ENCODE measurements at places on chromosomes 7 and 10. TPM values are rescaled to one million over a fixed set of nuclear protein-coding genes. Genes with fewer than 3 reads are reported as not detected.

DNA sequence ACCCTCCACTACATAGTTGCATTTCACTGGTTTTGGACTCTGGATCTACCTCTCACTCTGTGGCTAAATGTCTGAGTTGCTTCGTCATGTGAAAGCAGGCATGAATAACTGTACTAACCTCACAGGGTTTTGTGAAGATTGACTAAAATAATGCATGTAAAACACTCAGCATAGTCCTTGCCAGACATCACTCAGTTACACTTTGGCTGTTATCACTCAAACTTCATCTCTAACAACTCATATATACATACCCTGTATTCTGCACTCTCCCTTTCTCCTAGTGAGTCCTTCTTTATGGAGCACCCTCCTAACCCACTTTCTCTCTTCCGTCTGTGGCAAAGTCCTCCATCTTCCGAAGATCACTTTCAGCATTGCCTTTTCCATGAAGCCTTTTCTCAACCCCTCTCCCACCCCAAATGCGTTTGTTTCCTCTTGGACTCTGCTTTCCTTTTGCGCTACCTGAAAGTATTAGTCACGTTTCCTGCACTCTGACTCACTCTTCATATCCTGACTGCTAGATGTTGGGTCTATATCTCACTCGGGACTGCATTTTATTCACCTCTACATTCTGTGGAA lies 72.6 kb downstream of the OSBPL3 start:
- no peak overlapping the region for H3K27ac ChIP-seq
- H3K36me3 ChIP-seq: no peaks in the 10 kb centered on the region
- H3K4me1 ChIP-seq: no peaks in the 10 kb centered on the region
- no peaks in the 10 kb centered on the region for H3K27me3 ChIP-seq
- no peak overlapping the region for H3K4me3 ChIP-seq
- DNase-seq: no peak

DNA sequence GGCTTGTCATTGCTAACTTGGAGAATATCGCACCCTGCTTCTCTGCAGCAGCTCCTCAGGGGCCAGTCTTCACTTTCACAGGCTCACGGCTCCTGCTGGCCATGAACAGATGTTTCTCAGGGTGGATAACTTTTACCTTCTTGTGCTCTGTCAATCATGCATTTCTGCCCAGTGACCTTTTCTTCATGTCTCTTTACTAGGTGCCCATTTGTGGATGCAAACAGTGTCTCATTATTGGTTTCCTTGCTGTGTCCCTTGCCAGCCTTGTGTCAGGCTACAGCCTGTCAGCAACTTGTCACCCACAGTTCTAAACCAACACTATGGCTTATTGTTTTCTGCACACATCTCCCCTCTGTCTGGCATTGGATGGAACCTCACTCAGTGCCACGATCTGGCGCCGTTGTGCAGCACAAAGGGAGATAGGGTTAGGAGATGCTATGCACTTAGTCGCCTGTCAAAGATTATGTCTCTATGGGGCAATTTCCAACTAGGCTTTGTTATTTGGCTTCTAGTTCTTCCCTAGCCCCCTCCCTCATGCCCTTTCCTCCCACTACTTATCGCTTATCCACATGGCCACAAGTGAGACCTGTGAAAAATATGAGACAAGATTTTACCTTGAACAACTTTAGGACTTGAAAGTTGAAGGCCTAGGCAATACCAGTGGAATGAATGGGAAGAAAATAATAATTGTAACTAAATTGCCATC lies 45.7 kb upstream of the NXPH1 start:
- no peaks in the 10 kb centered on the region for H3K4me1 ChIP-seq
- no peak overlapping the region for H3K27ac ChIP-seq
- no peaks in the 10 kb centered on the region for H3K36me3 ChIP-seq

- no peak overlapping the region for H3K27ac ChIP-seq
- no peaks in the 10 kb centered on the region for H3K4me1 ChIP-seq
- no peak for DNase-seq
- H3K36me3 ChIP-seq: no peaks in the 10 kb centered on the region
- H3K27me3 ChIP-seq: no peaks in the 10 kb centered on the region
- no peak overlapping the region for H3K4me3 ChIP-seq
These were observed 120.7 kb upstream of the ADARB2 start for GRCh38 chr10:1858048-1858447.

GRCh38 chr10:103578782-103579382 lies 85.4 kb downstream of the NEURL1 start:
- no peaks in the 10 kb centered on the region for H3K36me3 ChIP-seq
- DNase-seq: peak; percentile 74
- no peaks in the 10 kb centered on the region for H3K4me1 ChIP-seq
- no peak overlapping the region for H3K27ac ChIP-seq
- no peak overlapping the region for H3K4me3 ChIP-seq

DNA sequence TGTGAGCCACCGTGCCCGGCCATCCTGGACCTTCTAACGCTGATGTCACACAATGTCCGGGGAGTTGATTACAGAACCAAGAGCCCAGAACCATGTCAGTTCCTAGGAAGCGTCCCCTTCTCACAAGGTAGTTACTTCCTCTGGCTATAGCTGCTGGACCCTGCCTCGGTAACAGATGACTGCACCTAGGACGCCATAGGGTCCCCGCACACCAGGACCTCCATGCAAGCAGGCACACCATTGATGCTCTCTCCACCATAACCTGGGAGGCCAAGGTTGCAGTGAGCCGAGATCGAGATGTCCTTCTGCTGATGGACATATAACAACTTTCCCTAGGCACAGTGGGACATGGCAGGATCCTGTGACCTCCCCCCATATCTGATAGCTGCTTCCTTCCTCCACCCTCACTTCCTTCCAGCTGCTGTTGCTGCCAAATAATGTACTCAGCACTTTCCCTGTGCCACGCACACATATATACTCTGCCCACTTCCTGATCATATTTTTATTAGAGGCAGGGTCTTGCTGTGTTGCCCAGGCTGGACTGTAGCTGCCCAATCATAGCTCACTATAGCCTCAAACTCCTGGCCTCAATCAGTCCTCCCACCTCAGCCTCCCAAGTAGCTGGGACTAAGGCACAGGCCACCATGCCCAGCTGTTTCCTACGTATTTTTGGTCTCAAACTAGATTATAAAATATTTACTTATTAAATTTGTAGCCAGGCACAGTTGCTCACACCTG lies 3.5 kb upstream of the SNX8 start:
- DNase-seq: no peak
- H3K27ac ChIP-seq: no peak overlapping the region
- H3K4me3 ChIP-seq: no peak overlapping the region
- no peaks in the 10 kb centered on the region for H3K27me3 ChIP-seq

GRCh38 chr7:23072922-23073321 lies 32.7 kb upstream of the KLHL7 start:
- no peak for DNase-seq
- H3K36me3 ChIP-seq: no peaks in the 10 kb centered on the region
- no peak overlapping the region for H3K27ac ChIP-seq
- no peak overlapping the region for H3K4me3 ChIP-seq
- no peaks in the 10 kb centered on the region for H3K27me3 ChIP-seq

GRCh38 chr10:104831272-104831671 lies 190.2 kb downstream of the SORCS3 start:
- H3K4me3 ChIP-seq: no peak overlapping the region
- H3K27me3 ChIP-seq: no peaks in the 10 kb centered on the region
- no peak overlapping the region for H3K27ac ChIP-seq
- no peaks in the 10 kb centered on the region for H3K36me3 ChIP-seq
- DNase-seq: no peak

GRCh38 chr7:23291957-23292560 lies 7.1 kb upstream of the MALSU1 start:
- H3K4me1 ChIP-seq: no peaks in the 10 kb centered on the region
- H3K27ac ChIP-seq: no peak overlapping the region
- H3K27me3 ChIP-seq: no peaks in the 10 kb centered on the region
- DNase-seq: no peak
- no peaks in the 10 kb centered on the region for H3K36me3 ChIP-seq

GRCh38 chr7:1669064-1669951 lies 769 bp upstream of the ELFN1 start:
- no peak overlapping the region for H3K27ac ChIP-seq
- no peaks in the 10 kb centered on the region for H3K27me3 ChIP-seq

- H3K36me3 ChIP-seq: no peaks in the 10 kb centered on the region
- no peaks in the 10 kb centered on the region for H3K27me3 ChIP-seq
- no peaks in the 10 kb centered on the region for H3K4me1 ChIP-seq
These were observed 172.2 kb downstream of the HERPUD2 start for GRCh38 chr7:35522697-35523096.

DNA sequence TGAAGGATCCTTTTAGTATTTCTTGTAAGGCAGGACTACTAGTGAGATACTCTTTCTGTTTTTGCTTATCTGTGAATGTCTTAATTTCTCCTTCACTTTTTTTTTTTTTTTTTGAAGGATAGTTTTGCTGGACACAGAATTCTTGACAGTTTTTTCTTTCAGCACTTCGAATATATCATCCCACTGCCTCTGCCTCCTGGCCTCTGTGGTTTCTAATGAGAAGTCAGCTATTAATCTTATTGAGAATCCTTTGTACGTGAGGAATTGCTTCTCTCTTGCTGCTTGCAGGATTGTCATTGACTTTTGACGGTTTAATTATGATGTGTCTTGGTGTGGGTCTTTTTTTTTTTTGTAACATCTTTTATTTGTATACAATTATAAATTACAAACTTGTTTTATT lies 12.6 kb upstream of the WAC start:
- no peak overlapping the region for H3K27ac ChIP-seq
- no peak overlapping the region for H3K4me3 ChIP-seq
- no peaks in the 10 kb centered on the region for H3K27me3 ChIP-seq
- no peaks in the 10 kb centered on the region for H3K36me3 ChIP-seq
- no peaks in the 10 kb centered on the region for H3K4me1 ChIP-seq

DNA sequence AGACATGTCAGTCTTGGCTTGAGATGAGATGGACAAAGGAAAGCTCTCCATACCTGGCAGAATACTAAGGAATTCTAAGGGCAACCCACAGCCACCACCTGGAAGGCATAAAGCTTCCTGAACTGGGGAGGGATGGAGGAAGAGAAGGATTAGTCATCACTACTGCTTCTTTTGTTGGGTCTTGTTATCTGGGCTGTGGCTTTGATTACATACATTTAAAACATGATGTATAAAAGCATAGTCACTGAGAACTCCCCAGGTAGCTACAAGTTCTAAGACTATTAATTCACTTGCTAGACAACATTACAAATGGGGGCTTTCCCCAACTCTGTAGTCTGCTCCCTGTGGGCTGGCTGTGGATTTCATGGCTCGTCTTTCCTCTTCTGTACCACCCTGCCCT lies 58.2 kb downstream of the RBM33 start:
- no peak overlapping the region for H3K4me3 ChIP-seq
- peak overlapping the region; percentile 7 for H3K27ac ChIP-seq
- no peaks in the 10 kb centered on the region for H3K27me3 ChIP-seq
- H3K36me3 ChIP-seq: peaks cover 70% of the 10 kb centered on the region

DNA sequence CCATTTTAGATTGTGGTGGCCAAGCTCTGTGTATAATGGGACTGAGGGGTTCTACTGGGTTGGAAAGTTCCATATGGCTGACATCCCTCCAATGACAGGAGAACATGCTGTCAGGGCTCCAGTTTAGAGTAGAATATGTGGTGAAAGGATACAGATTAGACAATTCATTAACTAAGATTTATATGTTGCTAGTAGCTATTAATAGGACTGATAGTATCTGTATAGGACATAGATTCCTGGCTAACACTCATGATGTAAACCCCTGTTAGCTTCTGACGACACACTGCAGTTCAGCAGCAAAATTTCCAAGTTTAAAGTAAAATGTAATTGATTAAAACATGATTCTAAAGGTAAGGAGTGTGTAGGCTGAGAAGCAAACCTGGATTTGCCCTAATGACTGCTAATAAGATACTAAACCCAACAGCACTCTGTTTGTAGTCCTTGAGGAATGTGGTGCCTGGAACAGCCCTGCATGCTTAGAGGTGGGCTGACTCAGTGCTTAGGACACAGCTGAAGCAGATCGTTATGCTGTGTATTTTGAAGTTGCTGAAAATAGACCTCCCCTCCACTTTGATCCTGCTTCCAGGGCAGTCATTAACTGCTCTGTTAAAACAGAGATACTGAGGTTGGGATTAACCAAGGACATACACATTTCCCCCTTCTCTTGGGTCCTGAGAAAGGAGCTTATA lies 1129.6 kb downstream of the SORCS3 start:
- no peaks in the 10 kb centered on the region for H3K4me1 ChIP-seq
- no peak for DNase-seq
- no peaks in the 10 kb centered on the region for H3K27me3 ChIP-seq

Gene CLEC5A
- not detected for total RNA-seq

Gene IPMK
- 40.3 TPM for total RNA-seq

Gene TMEM26
- total RNA-seq: 0.53 TPM

Gene MCM10
- total RNA-seq: 1.9 TPM

Gene DGKI
- 0.19 TPM for total RNA-seq

All from Peyer's patch (tissue), 4 donors.